H1 (cell line): ENCODE measurements at places on chromosomes 5 and 9.

DNA sequence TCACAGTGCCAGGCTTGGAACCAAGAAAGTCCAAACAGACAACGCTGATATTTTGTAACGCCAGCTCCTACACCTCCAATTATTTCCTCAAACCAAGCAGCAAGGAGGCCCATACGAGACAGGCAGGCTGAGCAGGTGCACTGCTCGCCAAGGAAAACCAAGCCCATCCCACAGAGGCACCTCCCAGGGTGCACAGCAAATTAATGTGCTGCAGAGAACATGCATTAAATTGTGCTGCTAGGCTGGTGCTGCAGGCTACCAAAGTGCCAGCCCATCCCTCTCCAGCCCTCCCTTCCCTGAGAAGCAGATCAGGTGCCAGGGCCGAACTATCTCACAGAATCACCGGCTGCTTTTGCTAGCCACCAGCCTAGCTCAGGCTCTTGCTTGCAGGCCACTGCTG lies 137.8 kb downstream of the PAX5 start:
- DNase-seq = no peak
- no peak overlapping the region for H3K4me3 ChIP-seq
- H3K27me3 ChIP-seq = no peaks in the 10 kb centered on the region
- H3K36me3 ChIP-seq = no peaks in the 10 kb centered on the region
- no peaks in the 10 kb centered on the region; the same call in none of the 2 replicates for H3K4me1 ChIP-seq

DNA sequence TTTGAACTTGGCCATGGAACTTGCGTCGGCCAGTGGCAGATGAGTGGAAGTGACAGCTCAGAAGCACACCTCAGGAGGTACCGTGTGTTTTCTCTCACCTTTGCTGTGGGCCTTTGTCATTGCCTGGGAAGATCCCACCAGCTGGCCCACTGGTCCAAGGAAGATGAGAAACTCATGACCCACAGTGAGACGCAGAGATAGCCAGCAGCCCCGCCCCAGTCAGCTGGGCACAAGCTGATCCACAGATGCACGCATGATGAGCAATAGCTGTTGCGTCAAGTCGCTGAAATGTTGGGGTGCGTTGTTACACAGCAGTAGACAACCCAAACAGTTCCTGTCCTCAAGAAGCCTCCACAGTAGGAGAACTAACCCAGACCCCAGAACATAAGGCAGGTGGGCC lies 30.8 kb upstream of the UNC5A start:
- H3K4me3 ChIP-seq = no peak overlapping the region
- H3K27me3 ChIP-seq = no peaks in the 10 kb centered on the region
- H3K36me3 ChIP-seq = no peaks in the 10 kb centered on the region
- peaks cover 18% of the 10 kb centered on the region for H3K4me1 ChIP-seq

GRCh38 chr5:132492386-132493125 lies 2.0 kb upstream of the IRF1 start:
- peaks cover 13% of the 10 kb centered on the region for H3K4me1 ChIP-seq
- no peak for DNase-seq

DNA sequence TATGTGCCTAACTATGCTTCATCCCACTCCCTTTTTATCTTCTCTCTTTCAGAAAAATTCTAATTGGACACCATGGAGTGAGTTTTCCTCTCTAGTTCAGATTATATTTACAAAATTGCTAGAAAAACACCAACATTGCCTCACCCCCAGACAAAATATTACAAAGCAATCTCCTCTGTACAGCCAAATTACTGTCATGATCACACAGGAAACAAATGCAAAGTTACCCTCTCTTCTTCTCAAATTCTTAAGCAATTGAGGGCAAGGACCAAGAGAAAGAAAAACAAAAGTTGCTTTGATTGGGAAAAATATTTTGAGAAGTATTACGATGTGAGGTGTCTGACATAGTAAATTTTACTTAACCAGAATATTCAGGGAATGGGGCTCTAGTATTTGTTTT lies 30.8 kb upstream of the ABCA1 start:
- H3K4me3 ChIP-seq = no peak overlapping the region
- no peak overlapping the region for H3K27ac ChIP-seq
- no peaks in the 10 kb centered on the region for H3K27me3 ChIP-seq
- H3K36me3 ChIP-seq = no peaks in the 10 kb centered on the region
- DNase-seq = no peak

DNA sequence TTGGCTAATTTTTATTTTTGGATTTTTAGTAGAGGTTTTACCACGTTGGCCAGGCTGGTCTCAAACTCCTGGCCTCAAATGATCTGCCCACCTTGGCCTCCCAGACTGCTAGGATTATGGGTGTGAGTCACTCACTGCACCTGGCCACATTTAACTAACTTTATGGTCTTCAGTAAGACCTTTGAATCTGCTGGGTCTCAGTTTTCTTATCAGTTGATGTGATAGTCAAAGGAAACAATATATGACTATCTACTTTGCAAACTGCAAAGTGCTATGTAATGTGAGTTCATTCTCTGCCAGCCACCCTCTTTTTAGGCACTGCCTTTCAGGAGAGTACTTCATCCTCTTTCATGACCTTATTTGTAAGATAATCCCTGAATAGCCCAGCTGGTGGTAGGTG lies 474.7 kb downstream of the PDE4D start:
- H3K4me3 ChIP-seq = no peak overlapping the region
- H3K36me3 ChIP-seq = no peaks in the 10 kb centered on the region
- DNase-seq = no peak
- no peak overlapping the region for H3K27ac ChIP-seq

DNA sequence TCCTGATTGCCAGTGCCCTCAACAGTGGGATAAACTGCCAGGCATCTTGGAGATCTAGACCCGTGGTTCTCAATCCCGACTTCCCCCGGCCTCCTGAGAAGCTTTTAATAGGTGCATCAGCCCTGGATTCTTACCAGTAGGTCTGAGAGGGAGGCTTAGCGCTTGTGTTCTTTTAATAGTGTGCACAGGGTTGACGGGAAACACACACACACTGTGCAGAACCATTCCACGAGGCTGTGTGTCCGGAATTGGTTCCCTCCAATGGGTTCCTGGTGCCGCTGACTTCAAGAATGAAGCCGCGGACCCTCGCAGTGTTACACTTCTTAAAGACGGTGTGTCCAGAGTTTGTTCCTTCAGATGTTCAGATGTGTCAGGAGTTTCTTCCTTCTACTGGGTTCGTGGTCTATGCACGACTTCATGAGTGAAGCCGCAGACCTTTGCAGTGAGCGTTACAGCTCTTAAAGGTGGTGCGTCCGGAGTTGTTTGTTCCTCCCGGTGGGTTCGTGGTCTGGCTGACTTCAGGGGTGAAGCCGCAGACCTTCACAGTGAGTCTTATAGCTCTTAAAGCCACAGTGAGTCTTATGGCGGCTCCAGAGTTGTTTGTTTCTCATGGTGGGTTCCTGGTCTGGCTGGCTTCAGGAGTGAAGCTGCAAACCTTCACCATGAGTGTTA lies 46.6 kb upstream of the PRSS3 start:
- H3K36me3 ChIP-seq = no peaks in the 10 kb centered on the region
- no peaks in the 10 kb centered on the region for H3K4me1 ChIP-seq
- no peak overlapping the region for H3K4me3 ChIP-seq
- no peak for DNase-seq

DNA sequence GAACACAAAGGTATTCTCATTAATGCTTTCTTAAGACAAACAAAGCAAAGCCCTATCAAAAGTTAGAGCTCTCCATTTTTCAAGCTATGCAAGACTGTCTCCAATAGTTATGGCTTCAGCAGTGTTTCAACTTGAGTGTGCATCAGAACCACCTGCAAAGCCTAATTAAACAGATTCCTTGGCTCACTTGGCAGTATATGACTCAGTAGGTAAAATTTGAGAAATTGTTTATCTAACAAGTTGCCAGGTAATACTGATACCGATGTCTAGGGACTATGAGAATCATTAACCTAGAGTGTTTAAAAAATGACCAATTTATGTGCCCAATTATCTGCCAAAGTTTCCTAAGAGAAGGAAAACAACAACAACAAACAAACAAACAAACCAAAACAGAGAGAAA lies 60.3 kb upstream of the PARP8 start:
- no peaks in the 10 kb centered on the region for H3K27me3 ChIP-seq
- no peaks in the 10 kb centered on the region for H3K4me1 ChIP-seq
- H3K4me3 ChIP-seq = no peak overlapping the region
- no peak for DNase-seq
- no peak overlapping the region for H3K27ac ChIP-seq
- no peaks in the 10 kb centered on the region for H3K36me3 ChIP-seq

GRCh38 chr9:6715755-6716643 lies 41.8 kb upstream of the KDM4C start:
- H3K4me3 ChIP-seq = no peak overlapping the region
- peaks cover 3% of the 10 kb centered on the region; the same call in 1 of the 2 replicates for H3K4me1 ChIP-seq
- no peak overlapping the region for H3K27ac ChIP-seq
- no peak for DNase-seq

GRCh38 chr5:135423846-135424168 lies 23.3 kb downstream of the DCANP1 start:
- DNase-seq = no peak
- H3K36me3 ChIP-seq = no peaks in the 10 kb centered on the region
- H3K27ac ChIP-seq = no peak overlapping the region
- H3K4me3 ChIP-seq = no peak overlapping the region
- H3K4me1 ChIP-seq = no peaks in the 10 kb centered on the region
- H3K27me3 ChIP-seq = no peaks in the 10 kb centered on the region

DNA sequence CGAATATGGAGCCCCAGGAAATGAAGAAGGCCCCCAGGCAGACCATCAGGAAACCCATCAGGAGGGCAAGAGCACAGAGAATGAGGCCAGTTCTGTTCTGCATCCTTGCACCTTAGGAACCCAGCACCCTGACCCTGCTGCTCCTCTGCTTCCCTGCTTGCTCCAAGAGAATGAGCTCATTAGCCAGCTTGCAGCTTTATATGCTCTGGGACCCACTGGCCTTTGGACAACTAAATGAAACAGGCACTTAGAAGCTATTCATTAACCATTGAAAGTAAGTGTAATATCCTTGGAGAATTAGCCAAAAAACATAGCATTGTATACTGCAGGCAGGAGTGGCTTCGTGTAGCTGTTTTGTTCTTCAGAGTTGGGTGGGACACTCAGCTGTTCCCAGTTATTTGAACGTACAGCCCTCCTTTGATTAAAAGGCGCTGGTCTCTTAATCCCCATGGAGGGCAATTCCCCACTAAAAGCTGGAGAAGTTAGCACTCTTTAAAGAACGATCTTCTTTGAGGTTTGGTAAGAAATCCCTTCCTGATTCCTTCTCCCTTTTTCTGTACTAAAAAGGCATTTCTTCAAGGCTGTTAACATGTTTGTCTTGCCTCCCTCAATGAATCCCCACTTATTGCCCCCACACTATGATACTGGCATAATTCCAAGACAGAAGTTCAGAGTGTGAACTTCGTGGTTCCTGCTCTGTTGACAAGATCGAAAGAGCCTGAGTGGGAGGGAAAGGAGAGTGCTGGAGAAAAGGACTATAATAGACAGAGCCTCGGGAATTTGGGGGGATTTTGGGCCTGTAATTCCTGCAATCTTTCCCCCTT lies at the start of gene TMEM252:
Gene TMEM252 (minus strand): TSS at position 172 of the 824 bp plus-strand sequence. CDS start 69 bp downstream, at position 103.
- H3K4me1 ChIP-seq = no peaks in the 10 kb centered on the region
- H3K27ac ChIP-seq = no peak within 1 kb of the TSS
- no peak for DNase-seq
- no peaks in the 10 kb centered on the region for H3K36me3 ChIP-seq

DNA sequence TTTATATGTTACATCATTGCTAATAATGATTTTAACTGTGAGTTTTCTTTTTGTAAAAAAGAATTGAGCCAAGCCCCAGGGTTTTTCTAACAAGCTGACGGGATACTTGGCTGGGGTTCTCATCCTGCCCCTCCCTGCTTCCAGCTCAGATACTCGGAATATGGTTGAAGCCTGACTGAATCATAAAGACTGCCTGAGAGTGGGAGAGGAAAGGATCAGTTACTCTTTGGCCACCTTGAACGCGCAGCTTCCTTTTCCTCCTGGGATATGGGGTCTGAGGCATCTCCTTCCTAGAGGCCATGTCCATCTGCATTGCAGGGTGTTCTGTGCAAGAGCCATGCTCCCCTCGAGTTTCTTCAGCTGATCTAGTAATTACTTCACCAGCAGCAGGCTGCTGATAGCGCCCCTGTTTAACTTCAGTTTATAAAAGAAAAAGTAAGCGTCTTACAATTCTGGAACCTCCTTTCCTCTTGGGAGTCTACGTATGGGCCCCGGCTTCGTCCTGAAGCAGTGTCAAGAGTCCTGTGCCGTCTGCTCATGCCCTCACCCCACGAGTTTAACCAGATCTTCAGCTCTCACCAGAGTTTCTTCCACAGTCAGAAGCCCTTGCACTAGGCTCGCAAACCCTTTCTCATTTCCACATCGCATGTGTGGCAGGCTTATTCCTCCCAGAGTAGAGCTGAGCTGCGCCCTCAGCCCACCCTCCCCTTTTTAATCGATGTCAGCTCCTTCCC lies 130.0 kb downstream of the MVB12B start:
- DNase-seq = no peak
- H3K4me3 ChIP-seq = no peak overlapping the region
- no peaks in the 10 kb centered on the region for H3K4me1 ChIP-seq
- H3K27me3 ChIP-seq = no peaks in the 10 kb centered on the region

- no peaks in the 10 kb centered on the region for H3K4me1 ChIP-seq
- DNase-seq = no peak
- no peaks in the 10 kb centered on the region for H3K36me3 ChIP-seq
- H3K27ac ChIP-seq = no peak overlapping the region
Measured at GRCh38 chr9:25205285-25205684, 473.0 kb downstream of the TUSC1 start.

GRCh38 chr9:16461137-16461840 lies 409.2 kb downstream of the BNC2 start:
- no peak overlapping the region for H3K4me3 ChIP-seq
- H3K4me1 ChIP-seq = peaks cover 4% of the 10 kb centered on the region; the same call in 1 of the 2 replicates
- no peaks in the 10 kb centered on the region for H3K36me3 ChIP-seq
- peak; percentile 27 for DNase-seq

GRCh38 chr5:5182508-5183188 lies 42.5 kb downstream of the ADAMTS16 start:
- no peaks in the 10 kb centered on the region for H3K36me3 ChIP-seq
- peak overlapping the region; percentile 75; the same call in 1 of the 2 replicates for H3K27ac ChIP-seq
- H3K4me3 ChIP-seq = peak overlapping the region; percentile 8; the same call in 1 of the 2 replicates
- no peaks in the 10 kb centered on the region for H3K27me3 ChIP-seq

GRCh38 chr9:118532592-118532991 lies 828.4 kb downstream of the TLR4 start:
- H3K36me3 ChIP-seq = no peaks in the 10 kb centered on the region
- H3K27me3 ChIP-seq = no peaks in the 10 kb centered on the region
- H3K4me1 ChIP-seq = no peaks in the 10 kb centered on the region
- DNase-seq = no peak

- H3K27me3 ChIP-seq = no peaks in the 10 kb centered on the region
- no peaks in the 10 kb centered on the region for H3K4me1 ChIP-seq
- H3K36me3 ChIP-seq = no peaks in the 10 kb centered on the region
- DNase-seq = no peak
- no peak overlapping the region for H3K27ac ChIP-seq
- H3K4me3 ChIP-seq = no peak overlapping the region
Measured at GRCh38 chr9:85237478-85237877, 504.3 kb downstream of the AGTPBP1 start.

- H3K27me3 ChIP-seq = peaks cover 17% of the 10 kb centered on the region
- H3K4me1 ChIP-seq = peaks cover 3% of the 10 kb centered on the region; the same call in 1 of the 2 replicates
- DNase-seq = no peak
- no peak overlapping the region for H3K27ac ChIP-seq
- H3K4me3 ChIP-seq = peak overlapping the region; percentile 84
- no peaks in the 10 kb centered on the region for H3K36me3 ChIP-seq
Measured at GRCh38 chr5:80034559-80034958, 589 bp upstream of the THBS4 start.

- H3K27ac ChIP-seq = no peak overlapping the region
- no peaks in the 10 kb centered on the region; the same call in 1 of the 2 replicates for H3K27me3 ChIP-seq
- H3K4me3 ChIP-seq = no peak overlapping the region
- peaks cover 15% of the 10 kb centered on the region for H3K4me1 ChIP-seq
Measured at GRCh38 chr5:170769898-170770416, 13.6 kb upstream of the GABRP start.
